ENCODE measurements at places on chromosomes 1 and 21.
A peak's percentile ranks its signal among the peaks of the same experiment; 100 is the strongest.

GRCh38 chr1:151832318-151832980 lies 847 bp upstream of the RORC start:
- no peak for DNase-seq

GRCh38 chr1:111559736-111560279 lies 56.4 kb upstream of the ADORA3 start:
- DNase-seq = no peak

DNA sequence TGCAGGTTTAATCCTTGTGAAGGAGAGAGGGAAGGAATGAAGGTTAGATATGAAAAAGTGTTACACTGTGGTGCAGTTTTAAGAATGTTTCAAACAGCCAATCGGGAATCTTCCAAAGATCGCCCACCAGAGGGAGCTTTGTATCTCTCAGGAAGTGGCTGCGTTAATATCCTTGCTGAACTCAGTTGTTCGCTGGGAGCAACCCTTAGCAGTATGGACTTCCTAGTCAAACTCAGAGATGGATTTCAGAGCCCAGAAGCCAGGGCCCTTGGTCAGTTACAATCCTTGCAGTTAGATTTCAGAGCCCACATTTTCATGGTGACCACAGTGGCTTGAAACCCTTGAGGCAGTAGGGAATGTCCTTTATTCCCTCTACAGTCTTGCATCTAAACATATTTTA lies 136.2 kb downstream of the NTNG1 start:
- DNase-seq = peak; percentile 38

DNA sequence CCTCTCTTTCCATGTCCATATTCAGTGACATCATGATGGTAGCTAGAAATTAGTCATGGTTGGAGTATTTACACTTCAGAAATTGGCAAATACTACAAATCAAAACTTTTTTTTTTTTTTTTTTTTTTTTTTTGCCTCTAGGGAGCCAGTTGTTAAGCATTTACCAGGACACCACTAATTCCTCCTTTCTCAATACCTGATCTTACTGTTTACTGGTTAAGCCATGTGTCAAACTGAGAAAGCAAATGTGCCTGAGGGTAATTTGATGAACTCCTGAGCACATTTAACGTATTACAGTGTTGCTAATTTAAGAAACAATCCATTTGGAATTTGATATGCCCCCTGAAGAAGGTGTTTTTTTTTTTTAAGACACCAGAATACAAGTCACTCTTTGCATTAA lies 94.4 kb downstream of the DNM3 start:
- no peak for DNase-seq
